ENCODE measurements at places on chromosomes 3 and 15.

- no peak for DNase-seq
Observed at GRCh38 chr3:11606090-11606784, 37.5 kb downstream of the VGLL4 start.

GRCh38 chr3:140794507-140794906, 116.6 kb downstream of the TRIM42 start:
- DNase-seq = no peak

GRCh38 chr3:167684388-167684993, 30.7 kb upstream of the WDR49 start:
- peak; percentile 30 for DNase-seq

- DNase-seq = no peak
Observed at GRCh38 chr15:69232144-69232543, 66.6 kb upstream of the PAQR5 start.

- no peak for DNase-seq
Observed at GRCh38 chr3:193903512-193903817, 232.5 kb upstream of the HES1 start.

DNA sequence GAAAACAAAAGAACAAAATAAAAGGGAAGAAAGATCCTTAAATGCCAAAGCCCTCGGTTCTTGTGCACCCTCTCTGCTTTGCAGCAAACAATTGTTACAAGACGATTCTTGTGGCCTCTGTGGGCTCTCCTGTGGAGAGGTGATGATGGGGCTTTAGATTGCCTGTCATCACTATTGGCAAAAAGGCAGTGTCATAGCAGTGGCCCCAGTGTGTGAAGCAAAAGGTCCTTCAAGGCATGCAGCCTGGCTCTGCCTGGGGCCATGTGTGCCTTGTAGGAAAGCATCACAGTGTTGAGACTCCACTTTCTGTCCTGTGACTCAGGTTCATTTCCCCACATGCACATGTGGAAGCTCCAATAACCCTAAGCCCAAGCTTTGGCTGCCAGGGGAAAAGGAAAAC, 43.7 kb downstream of the POC1A start:
- no peak for DNase-seq

GRCh38 chr3:72082186-72082715, 297.3 kb upstream of the PROK2 start:
- no peak for DNase-seq

DNA sequence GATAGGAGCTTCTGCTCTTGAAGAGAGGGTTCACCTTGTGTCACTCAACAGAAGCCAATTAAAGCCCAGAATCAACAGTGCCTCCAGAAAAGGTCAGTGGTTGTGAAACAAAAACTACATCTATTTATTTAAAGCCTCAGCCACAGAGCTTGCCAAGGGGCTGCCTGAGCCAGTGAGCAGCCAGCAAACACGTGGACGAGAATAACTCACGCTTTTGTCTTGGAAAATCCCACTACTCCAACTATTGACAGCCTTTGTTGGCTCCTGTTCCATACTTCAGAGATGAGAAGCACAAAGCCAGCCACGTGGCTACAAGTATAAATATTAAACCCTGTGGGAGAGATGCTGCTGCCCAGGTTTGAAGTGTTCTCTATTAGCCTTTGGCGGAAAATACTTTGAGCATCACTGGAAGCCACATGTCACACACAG, 10.3 kb downstream of the GPR156 start:
- no peak for DNase-seq

DNA sequence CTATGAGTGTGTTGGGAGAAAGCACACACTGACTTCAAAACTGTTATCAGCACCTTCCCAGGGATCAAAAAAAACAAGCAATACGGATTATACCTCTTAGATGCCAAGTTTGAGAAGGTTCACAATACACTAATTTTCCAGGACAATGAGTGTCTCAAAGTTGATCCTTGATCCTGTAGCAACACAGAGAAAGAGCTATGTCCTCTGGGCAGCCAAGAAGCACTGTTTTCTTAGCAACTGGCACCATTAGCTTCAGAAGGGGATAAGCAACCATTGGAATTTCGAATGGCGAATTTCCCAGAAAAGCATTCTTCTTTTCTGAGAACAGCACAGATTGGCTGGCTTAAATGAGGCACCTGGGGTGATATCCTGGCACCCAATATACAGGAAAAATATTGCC, 270.3 kb upstream of the RORA start:
- DNase-seq = no peak

DNA sequence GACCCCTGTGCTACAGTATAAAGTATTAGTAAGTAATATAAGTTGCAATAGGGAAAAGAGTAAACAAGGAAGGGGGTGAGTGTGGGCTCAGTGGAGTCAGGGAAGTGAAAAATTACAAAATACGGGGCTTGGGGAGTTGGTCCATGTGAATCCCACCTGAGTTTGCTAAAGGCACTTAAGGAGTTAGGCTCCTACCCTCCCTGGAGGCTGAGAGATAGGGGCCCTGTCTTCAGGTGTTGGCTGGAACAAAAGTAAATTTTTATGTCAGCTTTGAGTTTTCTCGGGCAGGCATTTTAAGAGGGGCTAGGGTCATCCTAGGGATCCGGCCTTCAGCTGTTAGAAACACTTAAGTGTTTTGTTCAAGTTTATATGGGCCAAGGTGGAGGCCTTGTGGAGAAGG, 8.2 kb downstream of the TRPC1 start:
- DNase-seq = no peak

DNA sequence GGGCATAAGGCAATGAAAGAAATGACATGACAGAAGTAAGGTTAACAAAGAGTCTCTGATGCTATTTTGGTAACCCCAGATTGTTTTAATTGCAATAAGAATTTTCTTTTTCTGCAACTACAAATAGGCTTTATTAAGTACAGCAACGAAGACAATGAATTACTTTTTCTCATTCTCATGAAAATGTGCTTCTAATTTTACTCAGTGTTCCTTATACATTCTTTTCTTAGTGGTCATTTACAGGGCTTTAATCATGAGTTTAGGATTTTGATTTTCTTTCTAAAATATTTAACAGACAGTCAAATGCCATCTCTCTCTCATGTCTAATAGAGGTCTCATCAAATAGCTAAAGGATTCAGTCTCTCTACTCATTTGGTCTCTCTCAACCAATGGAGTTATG, 452.1 kb downstream of the RAP2B start:
- DNase-seq = no peak

DNA sequence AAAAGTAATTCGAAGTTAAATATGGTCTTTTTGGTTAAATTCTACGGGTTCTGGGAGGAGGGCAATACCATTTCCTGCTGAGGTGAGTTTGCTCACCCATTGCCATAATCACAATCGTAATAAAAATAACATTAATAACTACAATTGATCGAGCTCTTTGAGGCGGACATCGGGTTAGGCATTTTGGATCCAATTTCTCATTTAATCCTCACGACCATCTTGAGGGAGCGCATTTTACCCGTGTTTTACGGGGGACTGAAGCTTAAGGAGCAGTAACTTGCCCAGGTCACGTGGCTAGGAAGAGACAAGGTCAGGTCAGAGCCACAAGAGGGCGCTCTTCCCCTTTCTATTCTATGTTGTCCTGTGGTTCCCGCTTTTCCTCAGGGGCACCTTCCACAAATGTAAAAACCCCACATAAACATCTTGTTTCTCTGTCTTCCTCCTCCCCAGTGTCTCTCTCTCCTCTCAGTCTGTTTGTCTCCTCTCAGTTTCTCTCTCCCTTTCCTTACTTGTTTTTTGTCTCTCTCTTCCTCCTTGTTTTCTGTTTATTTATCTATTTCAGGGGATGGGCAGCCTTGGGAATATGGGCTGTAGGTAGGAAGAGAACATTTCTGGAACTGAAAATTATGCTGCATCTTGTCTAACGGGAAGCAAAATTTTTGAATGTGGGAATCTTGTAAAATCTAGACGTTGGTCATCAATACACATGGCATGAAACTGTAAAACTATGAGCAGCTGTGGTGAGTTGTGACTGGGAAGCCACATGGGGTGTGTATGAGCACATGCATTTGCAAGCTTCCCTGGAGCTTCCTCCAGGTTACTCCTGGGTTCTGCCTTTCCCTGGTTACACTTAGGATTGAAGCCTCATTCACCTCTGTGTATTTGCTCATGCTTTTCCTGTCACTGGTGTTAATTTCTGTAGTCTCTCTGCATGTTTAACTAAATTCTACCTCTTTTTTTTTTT, 71.0 kb downstream of the SQOR start:
- peak; percentile 77 for DNase-seq

- DNase-seq = peak; percentile 34
Observed at GRCh38 chr3:123028233-123028828, 768 bp upstream of the SEMA5B start.

GRCh38 chr15:61017627-61018026, 211.5 kb downstream of the RORA start:
- no peak for DNase-seq

DNA sequence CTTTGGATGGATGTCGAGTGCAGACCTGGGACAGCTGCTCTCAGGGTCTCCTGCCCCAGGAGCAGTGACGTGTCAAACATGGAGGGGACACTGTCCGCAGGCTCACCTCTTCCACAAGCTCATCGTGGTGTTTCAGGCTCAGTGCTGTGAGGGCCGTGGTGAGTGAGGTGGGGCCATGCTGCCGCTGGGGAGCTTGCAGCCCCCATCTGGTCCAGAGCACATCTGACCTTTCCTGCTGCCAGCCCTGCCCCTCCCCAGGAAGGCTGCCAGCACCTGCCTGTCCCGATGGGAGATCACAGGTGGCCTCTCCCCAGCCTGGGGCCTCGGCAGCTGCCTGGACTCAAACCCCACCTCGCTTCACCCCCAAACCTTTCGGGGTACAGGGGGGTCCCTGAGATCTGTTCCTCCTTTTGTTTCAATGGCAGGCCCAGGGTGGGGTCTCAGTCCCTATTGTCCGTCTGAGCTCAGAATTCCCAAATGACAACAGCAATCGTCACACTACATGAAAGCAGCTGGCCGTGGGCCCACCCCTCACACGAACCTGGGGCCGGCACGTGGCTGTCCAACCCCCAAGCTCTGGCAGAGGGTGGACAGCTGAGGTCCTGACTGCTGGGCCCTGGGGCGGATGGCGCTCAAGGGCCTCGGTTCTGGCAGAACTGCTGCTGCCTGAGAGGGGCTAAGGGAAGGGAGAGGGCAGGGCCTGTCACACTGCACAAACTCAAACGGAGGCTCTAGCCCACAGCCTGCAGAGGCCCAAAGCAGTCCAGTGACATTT, 65.0 kb upstream of the RPL32 start:
- no peak for DNase-seq

DNA sequence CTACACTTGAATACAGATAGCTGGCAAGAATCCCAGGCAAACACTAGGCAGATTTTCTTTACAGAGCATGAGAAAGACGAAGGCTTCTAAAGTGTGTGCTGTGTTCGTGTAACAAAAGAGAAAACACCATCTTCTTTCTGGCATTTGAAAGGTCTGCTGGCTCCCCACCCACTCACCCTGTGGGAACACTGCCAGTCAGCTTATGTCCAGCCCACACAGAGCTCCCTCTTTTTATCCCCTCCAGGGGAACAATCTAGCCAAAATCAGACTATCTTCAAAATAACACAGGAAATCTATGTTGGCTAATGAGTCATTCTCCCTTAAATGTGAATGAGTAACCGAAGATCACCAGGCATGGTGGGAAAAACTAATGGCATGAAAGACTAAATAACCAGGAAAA, 45.6 kb upstream of the PAQR5 start:
- DNase-seq = no peak

DNA sequence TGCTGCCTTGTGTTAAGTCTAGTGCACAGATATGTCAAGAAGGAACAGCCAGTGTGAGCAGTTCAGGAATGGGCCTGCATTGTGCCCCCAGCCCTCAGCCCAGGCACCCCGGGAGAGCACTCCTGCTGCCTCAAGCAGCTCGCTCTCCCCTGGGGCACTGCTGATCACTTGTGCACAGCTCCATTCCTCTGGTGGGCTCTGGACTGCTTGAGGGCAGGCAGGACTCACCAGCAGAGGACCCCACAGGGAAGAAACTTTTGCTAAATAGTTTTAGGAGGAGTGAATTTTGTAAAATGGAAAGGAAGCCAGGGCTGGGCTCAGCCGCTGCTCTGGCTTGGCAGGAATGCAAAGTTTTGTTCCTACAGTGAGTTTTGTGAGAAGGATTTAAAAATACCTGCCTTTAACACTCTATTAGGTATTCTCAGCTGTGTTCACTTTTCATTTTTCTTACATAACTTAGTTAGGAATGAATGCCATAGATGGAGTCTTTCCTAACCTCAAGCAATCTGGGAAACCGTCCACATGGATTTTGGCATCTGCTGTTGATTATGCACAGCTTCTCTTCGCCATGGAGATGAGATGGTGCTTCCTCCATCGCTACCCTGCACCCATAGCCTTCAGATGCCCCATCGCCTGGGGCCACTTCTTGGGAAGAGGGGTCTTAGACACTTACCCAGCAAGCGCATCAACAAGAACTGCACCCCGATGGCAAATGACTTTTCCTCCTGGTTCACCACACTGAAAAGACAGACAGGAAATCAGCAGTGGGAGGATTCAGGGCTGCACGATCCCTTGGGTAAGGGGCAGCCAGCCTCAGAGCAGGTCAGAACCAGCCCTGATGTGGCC, 42.3 kb upstream of the RAB6B start:
- DNase-seq = peak; percentile 14

DNA sequence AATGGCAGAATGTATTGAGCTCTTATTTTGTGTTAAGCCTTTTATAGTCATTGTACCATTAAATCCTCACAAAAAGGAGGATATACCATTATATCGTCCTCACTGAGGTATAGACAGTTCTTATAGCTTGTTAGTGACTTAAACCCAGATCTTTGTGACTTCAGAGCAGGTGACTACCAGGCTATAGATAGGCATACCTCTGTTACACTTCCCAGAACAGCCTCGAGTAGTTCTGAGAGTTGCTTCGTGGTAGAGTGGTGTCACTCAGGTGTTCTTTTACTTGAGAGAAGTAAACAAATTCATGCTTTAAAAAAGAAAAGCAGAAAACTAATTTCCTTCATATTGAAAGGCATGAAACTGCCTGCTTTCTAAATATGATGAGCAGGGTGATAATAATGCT, 59.9 kb downstream of the SEC22A start:
- no peak for DNase-seq

GRCh38 chr3:55534876-55535275, 47.8 kb upstream of the WNT5A start:
- no peak for DNase-seq

GRCh38 chr3:30531017-30531570, 75.3 kb upstream of the TGFBR2 start:
- DNase-seq = no peak

- no peak for DNase-seq
Observed at GRCh38 chr3:134482622-134483021, 3.2 kb downstream of the ANAPC13 start.

DNA sequence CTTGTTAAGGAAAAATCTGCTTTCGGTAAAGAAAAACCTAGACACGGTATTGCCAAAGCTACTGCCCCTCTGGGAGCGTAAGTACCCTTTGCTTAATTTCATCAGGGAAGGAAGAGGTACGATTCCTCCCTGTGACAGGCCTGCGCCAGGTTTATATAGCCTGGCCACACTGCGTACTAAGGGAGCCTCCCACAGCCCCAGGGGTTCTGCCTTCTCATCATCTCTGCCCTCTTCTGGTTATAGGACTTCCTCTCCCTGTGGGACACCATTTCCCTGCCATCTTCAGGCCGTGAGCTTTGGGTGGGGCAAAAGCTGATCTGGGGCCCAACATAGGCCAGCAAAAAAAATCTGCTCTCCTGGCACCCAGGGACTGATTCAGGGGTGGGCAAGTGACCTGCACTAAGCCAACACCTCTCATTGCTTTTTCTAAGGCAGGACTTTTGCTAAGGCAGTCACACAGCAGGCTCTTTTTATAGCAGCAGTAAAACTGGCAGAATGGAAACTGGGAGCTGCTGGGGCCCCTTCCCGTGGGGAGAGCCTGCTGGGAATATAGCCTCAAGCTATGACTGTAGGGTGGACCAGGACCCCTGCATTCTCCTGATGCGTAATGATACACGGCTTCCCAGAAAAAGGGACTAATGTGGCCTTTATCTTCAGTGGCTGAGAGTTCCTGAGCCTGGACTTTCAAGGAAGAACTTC, 76.2 kb downstream of the PRICKLE2 start:
- DNase-seq = no peak
